ENCODE measurements at places on chromosomes 2 and 18.

DNA sequence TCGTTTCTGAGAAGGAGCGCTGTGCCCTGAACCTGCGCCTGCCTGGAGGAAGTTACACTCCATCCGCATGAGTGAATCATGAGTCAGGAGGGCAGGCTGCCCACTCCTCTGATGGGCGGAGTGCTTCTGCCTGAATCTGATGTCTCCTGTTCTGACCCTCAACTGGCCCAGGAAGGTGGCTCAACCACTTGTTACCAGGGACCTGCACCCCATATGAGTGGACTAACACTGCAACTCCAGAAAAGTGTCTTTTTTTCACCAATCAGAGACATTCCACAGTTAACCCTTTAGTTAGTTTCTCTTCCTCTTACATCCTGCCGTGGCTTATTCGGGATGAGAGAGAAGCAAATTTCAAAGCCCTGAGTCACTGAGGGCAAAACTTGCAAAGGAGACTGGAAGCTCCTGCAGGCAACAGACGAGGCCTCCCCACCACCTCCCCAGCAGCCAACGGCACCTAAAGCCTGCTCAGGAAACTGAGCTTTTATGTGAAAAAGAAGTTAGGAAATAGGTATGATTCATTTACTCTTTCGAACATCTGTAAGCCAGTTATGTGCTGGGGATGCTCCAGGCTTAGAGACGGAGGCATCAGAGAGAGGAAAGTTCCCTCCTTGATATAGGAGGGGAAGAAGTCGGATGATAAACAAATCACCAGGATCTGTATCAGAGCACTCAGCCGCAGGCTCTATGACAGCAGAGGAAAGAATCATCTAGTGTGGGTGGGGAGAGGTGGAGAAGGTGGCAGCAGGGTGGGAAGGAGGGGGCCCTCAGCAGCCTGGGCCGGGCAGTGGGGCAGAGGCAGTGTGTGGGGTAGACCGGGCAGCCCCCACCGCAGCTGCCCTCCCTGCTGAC, 30.9 kb downstream of the MBP start:
- H3K4me1 ChIP-seq = peaks cover 61% of the 10 kb centered on the region
- DNase-seq = no peak
- peaks cover 10% of the 10 kb centered on the region for H3K36me3 ChIP-seq
- H3K27ac ChIP-seq = peak overlapping the region; percentile 80

GRCh38 chr2:216113572-216113971, 4.4 kb downstream of the XRCC5 start:
- peaks cover 84% of the 10 kb centered on the region for H3K36me3 ChIP-seq
- H3K27ac ChIP-seq = peak overlapping the region; percentile 94
- H3K27me3 ChIP-seq = no peaks in the 10 kb centered on the region
- DNase-seq = no peak
- H3K4me1 ChIP-seq = peaks cover 52% of the 10 kb centered on the region
- no peak overlapping the region for H3K4me3 ChIP-seq

DNA sequence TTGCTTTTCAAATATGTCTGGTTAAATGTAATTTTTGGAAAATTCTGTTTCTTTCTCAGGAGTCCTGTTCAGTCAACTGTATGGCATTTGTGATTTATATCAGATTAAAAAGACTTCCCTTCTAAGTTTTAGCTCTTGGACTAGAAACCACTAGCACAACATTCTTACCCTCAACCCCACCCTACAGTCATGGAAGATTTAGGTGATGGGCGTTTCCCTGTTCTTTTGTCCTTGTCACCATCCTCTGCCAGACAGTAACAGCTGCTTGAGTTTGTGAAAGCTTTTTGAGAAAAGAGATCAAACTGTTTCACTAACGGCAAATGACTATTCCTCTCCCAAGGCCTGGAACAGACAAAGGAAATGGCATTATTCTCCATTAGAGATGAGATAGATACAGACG, 31.8 kb downstream of the SERPINB5 start:
- H3K27me3 ChIP-seq = no peaks in the 10 kb centered on the region
- H3K36me3 ChIP-seq = no peaks in the 10 kb centered on the region
- H3K4me1 ChIP-seq = peaks cover 29% of the 10 kb centered on the region
- no peak overlapping the region for H3K4me3 ChIP-seq
- H3K27ac ChIP-seq = no peak overlapping the region

- no peaks in the 10 kb centered on the region for H3K36me3 ChIP-seq
- H3K27ac ChIP-seq = no peak overlapping the region
- no peak for DNase-seq
- H3K4me3 ChIP-seq = no peak overlapping the region
Measured at GRCh38 chr2:239669899-239670460, 269.2 kb upstream of the HDAC4 start.

DNA sequence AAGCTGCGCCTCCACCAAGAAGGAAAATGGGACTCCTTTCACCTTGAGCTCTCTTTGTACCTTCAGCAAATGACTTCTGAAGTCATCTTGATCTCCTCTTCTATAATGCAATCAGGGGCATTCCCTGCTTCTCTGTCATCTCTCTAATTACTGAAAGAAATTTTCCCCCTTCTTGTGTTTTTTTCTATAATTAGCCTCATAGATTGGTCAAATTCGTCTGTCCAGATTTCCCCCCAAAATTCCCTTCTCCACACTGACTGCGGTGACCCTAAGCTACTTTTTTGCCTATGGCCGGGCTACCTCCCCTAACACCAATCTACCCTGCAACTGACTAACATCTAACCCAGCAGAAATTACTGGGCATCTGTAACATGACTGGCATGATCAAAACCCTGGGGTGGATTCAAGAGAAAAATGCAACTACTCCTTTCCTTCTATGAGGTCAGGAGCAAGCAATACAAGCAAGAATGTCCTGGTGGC, 168.6 kb downstream of the BCL2 start:
- no peak for DNase-seq
- H3K27ac ChIP-seq = no peak overlapping the region
- no peak overlapping the region for H3K4me3 ChIP-seq
- no peaks in the 10 kb centered on the region for H3K36me3 ChIP-seq
- no peaks in the 10 kb centered on the region for H3K27me3 ChIP-seq
- peaks cover 15% of the 10 kb centered on the region for H3K4me1 ChIP-seq
